ENCODE measurements at places on chromosomes 3 and 15.

DNA sequence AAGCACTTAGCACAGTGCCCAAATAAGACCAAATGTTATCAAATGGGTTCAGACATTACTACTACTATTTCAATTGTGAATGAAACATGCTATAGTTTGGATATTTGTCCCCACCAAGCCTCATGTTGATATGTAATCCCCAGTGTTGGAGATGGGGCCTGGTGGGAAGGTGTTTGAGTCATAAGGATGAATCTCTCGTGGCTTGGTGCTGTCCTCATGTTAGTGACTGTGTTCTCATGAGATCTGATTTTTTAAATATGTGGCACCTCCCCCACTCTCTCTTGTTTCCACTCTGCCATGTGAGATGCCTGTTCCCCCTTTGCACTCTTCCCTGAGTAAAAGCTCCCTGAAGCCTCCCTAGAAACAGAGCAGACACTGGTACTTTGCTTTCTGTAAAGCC lies 148.7 kb upstream of the TGFBR2 start:
- no peaks in the 10 kb centered on the region for H3K36me3 ChIP-seq
- H3K27ac ChIP-seq: no peak overlapping the region
- no peaks in the 10 kb centered on the region for H3K27me3 ChIP-seq

DNA sequence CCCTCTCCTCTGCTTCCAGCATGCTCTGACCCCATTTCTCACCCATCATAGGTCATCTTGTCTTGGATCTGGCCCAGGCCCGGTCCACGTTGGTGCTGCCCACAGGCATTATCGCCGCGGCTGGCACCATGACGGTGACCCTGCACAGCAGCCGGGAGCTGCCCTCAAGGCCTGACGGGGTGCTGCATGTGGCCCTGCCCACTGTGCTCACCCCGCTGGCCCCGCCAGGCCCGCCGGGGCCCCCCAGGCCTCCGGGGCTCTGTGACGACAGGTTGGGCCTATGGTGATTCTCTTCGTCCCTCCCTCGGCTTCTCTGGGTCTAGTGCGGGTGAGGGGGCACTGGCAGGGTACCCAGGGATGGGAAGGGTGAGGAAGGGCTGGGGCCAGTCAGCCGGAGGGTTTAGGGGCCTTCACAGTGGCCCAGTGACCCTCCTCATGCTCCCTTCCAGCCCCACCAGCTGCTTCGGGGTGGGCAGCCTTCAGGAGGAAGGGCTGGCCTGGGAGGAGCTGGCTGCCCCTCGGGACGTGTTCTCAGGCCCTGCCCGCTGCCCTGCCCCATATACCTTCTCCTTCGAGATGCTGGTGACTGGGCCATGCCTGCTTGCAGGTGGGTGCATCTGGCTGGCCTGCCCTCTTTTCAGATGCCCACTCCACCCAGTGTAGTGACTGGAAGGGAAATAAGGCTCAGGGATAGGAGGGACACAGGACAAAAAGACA lies 3.9 kb downstream of the VWA5B2 start:
- peaks cover 4% of the 10 kb centered on the region for H3K4me1 ChIP-seq
- peaks cover 33% of the 10 kb centered on the region for H3K27me3 ChIP-seq
- H3K36me3 ChIP-seq: no peaks in the 10 kb centered on the region
- no peak for DNase-seq

GRCh38 chr3:17360991-17361390 lies 381.4 kb downstream of the TBC1D5 start:
- no peaks in the 10 kb centered on the region for H3K27me3 ChIP-seq
- H3K4me3 ChIP-seq: no peak overlapping the region
- no peaks in the 10 kb centered on the region for H3K36me3 ChIP-seq
- no peaks in the 10 kb centered on the region for H3K4me1 ChIP-seq

- no peak for DNase-seq
- H3K4me3 ChIP-seq: no peak overlapping the region
- H3K27me3 ChIP-seq: no peaks in the 10 kb centered on the region
- H3K4me1 ChIP-seq: no peaks in the 10 kb centered on the region
- no peaks in the 10 kb centered on the region for H3K36me3 ChIP-seq
These were observed 336.0 kb upstream of the KCNH8 start for GRCh38 chr3:18812316-18812715.

- DNase-seq: no peak
- H3K4me1 ChIP-seq: no peaks in the 10 kb centered on the region
- no peaks in the 10 kb centered on the region for H3K36me3 ChIP-seq
- no peaks in the 10 kb centered on the region for H3K27me3 ChIP-seq
- H3K27ac ChIP-seq: no peak overlapping the region
These were observed 361.5 kb upstream of the KCNH8 start for GRCh38 chr3:18786650-18787323.

GRCh38 chr3:134477002-134477401 lies 8.8 kb downstream of the ANAPC13 start:
- DNase-seq: no peak
- no peaks in the 10 kb centered on the region for H3K27me3 ChIP-seq
- no peak overlapping the region for H3K4me3 ChIP-seq
- peaks cover 15% of the 10 kb centered on the region for H3K4me1 ChIP-seq
- peak overlapping the region; percentile 23 for H3K27ac ChIP-seq

DNA sequence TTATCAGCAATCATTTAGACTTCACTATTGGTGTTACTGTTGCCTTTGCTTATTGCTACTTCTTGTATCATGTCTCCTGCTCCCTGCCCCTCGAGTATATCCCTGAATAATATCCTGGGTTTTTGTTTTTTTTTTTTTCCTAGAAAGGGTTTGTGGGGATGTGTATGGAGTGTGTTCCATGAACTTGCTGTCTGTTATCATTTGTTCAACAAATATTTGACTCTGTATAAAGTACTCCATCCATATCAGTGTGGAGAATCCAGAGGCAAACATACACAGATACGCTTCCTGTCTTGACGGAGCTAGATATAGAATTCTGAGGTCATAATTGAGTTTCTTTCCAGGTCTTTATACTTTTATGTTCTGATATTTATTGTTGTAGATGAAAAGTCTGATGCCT lies 31.8 kb upstream of the GOLGA6L9 start:
- H3K36me3 ChIP-seq: no peaks in the 10 kb centered on the region
- H3K27me3 ChIP-seq: no peaks in the 10 kb centered on the region
- DNase-seq: no peak
- H3K27ac ChIP-seq: no peak overlapping the region
- no peak overlapping the region for H3K4me3 ChIP-seq

DNA sequence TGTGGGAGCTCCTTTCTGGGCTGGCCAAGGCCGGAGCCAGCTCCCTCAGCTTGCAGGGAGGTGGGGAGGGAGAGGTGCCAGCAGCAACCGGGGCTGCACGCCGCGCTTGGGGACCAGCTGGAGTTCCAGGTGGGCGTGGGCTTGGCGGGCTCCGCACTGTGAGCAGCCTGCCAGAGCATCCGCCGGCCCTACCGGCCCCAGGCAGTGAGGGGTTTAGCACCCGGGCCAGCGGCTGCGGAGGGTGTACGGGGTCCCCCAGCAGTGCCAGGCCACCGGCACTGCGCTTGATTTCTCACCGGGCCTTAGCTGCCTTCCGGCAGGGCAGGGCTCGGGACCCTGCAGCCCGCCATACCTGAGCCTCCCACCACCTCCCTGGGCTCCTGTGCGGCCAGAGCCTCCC lies 651.0 kb upstream of the ARPP21 start:
- no peak overlapping the region for H3K4me3 ChIP-seq
- H3K36me3 ChIP-seq: no peaks in the 10 kb centered on the region
- no peak for DNase-seq

DNA sequence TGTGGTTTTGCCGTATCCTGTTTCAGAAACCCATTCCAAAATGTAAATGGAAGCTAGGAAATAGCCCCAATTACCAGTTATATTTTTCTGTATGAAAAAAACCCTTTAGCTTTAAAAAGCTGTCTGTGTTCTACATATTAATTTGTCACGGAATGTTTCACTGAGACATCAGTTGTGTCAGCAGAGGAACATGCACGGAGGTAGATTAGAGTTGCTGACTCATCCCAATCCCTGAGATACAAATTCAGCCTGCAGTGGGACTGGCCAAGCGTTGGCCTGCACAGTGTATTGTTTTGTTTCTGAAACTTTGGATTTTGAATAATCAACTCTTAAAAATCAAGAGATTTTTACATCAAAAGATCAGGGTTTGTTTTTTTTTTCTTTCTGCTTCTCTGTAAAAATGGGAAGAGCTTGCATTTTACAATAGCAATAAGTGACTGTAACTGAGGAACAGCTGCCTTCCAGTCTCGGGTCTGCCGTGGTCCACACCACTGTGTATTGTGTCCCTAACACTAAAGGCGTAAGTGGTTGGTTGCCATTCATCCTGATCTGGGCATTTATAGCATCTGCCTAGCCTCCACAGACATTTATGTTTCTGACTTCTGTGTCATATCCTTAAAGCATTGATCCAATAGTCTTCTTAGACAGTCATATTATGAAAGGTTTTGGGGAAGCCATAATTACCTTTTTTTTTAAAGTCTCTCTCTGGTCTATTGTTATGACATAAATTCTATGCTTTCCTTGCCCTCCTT lies 218.1 kb downstream of the ADAMTSL3 start:
- H3K4me1 ChIP-seq: no peaks in the 10 kb centered on the region
- no peak for DNase-seq
- H3K27me3 ChIP-seq: no peaks in the 10 kb centered on the region
- no peaks in the 10 kb centered on the region for H3K36me3 ChIP-seq
- H3K27ac ChIP-seq: no peak overlapping the region

- no peaks in the 10 kb centered on the region for H3K27me3 ChIP-seq
- no peak overlapping the region for H3K27ac ChIP-seq
- H3K36me3 ChIP-seq: no peaks in the 10 kb centered on the region
- no peak overlapping the region for H3K4me3 ChIP-seq
- DNase-seq: no peak
These were observed 70.7 kb upstream of the UBE2E1 start for GRCh38 chr3:23735062-23735461.

DNA sequence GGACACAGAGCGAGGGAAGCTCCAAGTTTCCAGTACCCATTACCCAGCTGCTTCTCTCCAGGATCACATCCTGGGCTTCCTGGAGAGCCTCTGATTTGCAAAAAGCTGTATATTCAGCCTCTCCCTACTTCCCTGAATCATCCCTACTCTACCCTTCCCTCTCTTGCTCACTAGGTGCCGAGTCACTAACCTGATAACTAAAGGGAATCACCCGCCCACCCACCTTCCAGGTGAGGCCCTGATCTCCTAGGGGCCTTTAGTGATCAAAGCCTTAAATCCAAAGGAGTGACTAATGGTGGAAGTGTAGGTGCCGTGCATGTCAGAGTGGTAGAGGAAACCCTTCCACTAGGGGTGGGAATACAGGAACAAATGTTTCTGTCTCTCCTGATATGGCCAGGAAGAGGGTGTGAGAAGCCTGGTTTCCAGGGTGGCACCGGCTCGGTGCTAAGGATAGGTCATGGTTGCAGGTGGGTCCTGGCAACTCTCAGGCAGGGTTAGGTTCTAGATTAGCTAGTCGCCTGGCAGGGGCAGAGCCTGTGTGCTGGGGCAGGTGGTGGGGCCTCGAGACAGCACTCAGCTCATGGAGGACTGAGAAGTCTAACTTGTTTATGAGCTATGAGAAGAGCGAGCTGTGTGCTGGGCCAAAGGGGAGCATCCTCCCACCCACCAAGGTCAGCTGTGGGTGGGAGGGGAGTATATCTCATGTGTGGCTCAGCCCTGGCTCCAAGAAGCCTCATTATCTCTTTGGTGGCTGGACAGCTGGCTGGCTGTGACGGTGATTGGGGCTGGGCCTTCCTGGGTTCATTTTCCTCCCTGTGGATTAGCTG lies 10.1 kb downstream of the SEMA7A start:
- H3K27ac ChIP-seq: no peak overlapping the region
- peaks cover 18% of the 10 kb centered on the region for H3K4me1 ChIP-seq

GRCh38 chr15:38888701-38889221 lies 324.1 kb upstream of the RASGRP1 start:
- no peak overlapping the region for H3K27ac ChIP-seq
- no peak overlapping the region for H3K4me3 ChIP-seq
- no peaks in the 10 kb centered on the region for H3K36me3 ChIP-seq
- no peak for DNase-seq

DNA sequence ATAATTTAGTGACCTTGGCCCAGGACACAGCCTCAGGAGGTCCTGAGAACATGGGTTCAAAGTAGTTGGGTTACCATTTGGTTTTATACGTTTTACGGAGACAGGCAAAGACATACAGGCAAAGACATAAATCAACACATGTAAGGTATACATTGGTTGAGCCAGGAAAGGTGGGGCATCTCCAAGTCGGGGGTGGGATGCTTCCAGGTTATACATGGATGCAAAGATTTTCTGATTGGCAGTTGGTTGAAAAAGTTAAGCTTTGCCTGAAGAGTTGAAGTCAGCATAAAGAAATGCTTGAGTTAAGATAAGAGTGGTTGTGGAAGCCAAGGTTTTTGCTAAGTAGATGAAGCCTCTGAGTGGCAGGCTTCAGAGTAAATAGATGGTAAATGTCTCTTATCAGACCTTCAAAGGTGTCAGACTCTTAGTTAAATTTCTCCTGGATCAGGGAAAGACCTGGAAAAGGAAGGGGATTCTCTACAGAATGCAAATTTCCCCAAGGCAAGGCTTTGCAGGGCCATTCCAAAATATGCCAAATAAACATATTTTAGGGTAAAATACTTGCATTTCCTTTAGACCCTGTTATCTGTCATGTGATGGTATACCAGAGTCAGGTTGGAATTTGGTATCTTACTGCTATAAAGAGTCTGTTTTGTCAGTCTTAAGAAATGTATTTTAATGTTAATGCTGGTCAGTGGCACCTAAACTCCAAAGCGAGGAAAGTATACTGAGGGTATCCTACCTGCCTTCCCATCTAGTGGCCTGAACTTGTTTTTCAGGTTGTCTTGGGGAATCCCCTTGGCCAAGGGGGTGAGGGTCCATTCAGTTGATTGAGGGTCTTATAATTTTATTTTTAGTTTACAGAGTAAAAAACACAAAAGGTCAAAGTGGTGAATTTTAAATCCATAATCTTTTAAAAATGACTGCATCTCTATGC lies 8.2 kb upstream of the PDHB start:
- H3K27ac ChIP-seq: no peak overlapping the region
- H3K36me3 ChIP-seq: no peaks in the 10 kb centered on the region
- no peaks in the 10 kb centered on the region for H3K27me3 ChIP-seq
- DNase-seq: no peak

DNA sequence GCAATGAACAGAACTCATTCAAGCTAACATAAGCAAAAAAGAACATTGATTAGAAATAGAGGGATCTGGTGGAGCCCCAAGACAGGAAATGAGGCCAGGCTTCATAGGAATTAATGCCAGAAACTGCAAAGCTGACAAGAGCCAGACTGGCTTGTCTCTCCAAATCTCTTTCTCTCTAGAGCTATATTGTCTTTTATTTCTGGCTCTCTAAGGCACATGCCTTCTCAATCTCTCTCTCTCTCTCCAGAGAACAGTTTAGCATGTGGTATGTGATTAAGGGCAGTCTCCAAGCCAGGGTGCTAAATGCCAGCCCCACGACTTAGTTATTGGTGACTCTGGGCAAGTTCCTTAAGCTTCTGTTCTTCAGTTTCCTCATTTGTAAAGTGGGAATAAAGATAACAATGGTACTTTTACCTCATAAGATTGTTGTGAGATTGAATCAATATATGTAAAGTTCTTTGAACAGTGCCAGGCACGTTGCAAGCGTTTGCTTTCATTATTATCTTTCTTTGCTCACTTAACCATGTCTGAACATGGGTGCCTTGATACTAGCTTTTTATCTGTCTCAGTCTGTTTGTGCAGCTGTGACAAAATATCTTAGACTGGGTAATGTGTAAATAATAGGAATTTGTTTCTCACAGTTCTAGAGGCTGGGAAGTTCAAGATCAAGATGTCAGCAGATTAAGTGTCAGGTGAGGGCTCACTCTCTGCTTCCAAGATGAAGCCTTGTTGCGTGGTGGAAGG lies 123.2 kb downstream of the BDH1 start:
- no peak overlapping the region for H3K27ac ChIP-seq
- H3K4me1 ChIP-seq: no peaks in the 10 kb centered on the region
- H3K27me3 ChIP-seq: no peaks in the 10 kb centered on the region
- H3K36me3 ChIP-seq: no peaks in the 10 kb centered on the region
- H3K4me3 ChIP-seq: no peak overlapping the region

GRCh38 chr3:197093871-197094270 lies 64.3 kb upstream of the MELTF start:
- no peak overlapping the region for H3K27ac ChIP-seq
- DNase-seq: no peak
- H3K36me3 ChIP-seq: no peaks in the 10 kb centered on the region
- H3K27me3 ChIP-seq: no peaks in the 10 kb centered on the region
